Brain pericyte (primary cell): ENCODE measurements at places on chromosomes 2 and 18.
A peak's percentile ranks its signal among the peaks of the same experiment; 100 is the strongest.

DNA sequence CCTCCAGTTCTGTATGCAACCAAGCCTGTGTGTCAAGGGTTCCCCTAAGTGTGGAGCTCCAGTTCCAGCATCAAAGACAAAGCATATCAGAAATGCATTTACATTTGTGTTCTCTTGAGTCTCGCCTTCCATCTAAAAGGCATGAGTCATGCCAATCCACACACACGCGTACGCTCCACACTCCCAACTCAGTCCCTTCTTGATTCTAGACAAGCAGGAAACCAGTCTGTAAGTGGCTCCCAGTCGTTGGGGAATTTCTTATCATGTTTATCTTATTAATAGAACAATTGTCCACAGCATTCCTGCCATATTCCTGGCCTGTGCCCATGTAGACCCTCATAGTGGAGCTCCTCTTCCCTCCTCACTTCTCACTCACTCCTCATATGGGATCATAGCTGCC, 86.4 kb upstream of the SLC35G4 start:
- no peak for DNase-seq

GRCh38 chr2:215882689-215883088, 130.7 kb downstream of the MREG start:
- DNase-seq = no peak

GRCh38 chr2:160417745-160418397, 75.7 kb downstream of the RBMS1 start:
- DNase-seq = peak; percentile 53

- no peak for DNase-seq
Observed at GRCh38 chr2:51581636-51582267, 549.8 kb upstream of the NRXN1 start.

DNA sequence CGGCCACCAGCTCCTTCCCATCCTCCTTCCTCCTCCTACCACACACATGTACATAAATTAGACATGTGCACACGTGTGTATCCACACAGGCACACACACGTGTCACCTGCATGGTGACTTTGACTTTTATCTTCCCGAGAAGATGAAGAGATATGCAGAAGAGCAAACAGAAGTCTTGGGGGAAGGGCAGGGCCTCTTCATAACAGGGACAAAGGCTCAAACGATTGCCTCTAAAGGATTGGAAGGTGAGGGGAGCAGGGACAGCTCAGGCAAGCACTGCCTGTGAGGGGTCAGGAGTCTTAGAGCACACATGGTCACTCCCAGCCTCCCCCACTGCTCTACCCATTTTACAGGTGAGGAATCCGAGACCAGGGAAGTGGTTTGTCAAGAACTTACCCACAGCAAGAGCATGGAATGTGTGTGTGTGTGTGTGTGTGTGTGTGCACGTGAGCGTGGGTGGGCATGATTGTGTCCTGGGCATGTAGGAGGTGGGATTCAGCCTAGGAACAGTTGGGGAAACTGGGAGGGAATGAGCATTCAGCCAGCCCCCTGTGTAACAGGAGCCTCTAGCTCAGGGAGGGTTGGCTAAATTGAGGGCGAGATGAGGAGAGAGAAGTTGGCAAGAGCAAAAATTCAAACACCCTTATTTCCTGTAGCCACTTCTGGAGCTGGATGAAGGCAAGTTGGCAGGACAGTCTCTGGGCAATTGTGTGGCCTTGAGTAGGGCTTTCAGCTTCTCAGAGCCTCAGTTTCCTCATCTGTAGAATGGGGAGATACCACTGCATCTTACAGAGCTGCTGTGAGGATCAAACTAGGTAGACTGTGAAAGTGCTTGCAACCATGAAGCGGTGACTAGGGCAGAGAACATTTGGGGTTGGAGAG, 24.2 kb downstream of the CIB4 start:
- no peak for DNase-seq

DNA sequence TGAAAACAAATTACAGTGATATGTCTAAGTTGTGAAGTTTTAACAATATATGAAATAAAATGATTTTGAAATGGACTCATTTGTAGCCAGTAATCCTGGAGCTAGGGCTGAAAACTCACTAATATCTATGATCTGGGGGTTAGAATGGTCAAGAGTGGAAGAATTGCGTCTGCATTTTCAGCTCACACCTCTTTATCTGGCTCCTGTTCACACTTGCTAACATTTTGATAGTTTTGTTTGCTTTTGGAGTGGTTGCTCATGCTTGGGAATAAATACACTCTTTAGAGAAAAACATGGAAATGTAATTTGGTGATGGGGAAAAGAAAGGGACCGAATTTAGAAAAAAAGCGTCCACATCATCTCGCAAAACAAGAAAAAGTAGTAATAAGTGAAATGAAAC, 30.7 kb downstream of the UBE2F start:
- DNase-seq = no peak
